ENCODE measurements at places on chromosomes 1 and 21.

DNA sequence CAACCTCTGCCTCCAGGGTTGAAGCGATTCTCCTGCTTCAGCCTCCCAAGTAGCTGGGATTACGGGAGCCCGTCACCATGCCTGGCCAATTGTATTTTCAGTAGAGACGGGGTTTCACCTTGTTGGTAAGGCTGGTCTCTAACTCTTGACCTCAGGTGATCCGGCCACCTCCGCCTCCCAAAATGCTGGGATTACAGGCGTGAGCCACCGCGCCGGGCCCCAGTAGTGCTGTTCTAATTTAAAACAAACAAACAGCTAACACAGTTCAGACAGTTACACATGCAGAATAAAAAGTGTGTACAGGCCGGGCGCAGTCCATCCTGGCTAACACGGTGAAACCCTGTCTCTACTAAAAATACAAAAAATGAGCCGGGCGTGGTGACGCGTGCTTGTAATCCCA is 35.6 kb upstream of the OPRD1 start:
- DNase-seq, result no peak

DNA sequence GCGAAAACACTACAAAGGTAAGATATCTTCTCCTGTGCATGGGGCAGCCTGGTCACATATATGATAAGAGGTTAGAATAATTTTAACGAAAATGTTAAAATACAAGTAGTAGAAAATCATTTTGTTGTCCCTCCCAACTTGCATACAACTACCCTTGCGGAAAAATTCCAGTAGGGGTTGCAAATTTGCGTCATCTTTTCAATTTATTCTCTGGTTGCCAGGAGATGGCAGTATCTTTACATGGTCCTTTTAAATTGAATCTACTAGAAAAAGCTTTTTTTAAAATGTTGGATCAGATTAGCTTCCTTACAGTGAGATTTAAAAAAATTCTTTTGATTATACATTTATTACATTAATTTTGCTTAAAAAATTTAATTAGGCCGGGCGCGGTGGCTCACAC is 10.9 kb downstream of the S100PBP start:
- peak; percentile 32 for DNase-seq

DNA sequence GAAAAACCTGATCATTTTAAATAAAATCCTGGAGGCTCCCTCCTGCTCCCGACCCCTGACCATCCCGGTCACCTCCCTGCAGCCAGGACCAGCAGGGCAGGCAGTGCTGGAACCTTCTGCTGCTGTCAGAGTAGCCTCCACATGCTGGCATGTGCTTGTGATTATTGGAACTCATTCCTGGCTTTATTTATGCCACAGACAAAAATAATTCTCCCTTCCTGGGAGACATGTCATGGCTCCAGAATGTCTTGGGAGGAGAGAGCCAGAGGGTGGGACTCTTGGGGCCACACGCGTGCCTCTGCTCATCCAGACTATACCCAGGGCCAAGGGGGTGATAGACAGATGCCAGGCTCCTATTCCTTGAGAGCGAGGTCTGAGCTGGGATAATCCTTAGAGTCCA is 183.6 kb upstream of the RAB4A start:
- DNase-seq, result no peak

DNA sequence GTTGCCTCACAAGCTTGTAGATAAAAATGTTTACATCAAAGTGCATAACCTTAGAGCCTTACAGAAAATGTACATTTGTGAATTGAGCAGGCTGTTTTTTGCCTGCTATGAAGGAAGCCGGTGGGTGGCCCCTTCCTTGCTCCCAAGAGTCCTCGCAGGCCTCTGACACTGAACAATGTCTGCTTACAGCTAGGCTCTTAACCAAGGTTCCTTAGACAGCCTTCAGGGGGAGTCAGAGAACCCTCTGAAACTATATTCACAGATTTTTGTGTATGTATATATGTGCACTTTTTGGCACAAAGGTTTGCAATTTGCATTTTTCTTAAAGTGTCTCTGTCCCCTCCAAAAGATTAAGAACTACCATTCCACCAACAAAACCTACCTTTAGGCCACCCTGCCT is 282.6 kb downstream of the BARHL2 start:
- DNase-seq, result peak; percentile 34

DNA sequence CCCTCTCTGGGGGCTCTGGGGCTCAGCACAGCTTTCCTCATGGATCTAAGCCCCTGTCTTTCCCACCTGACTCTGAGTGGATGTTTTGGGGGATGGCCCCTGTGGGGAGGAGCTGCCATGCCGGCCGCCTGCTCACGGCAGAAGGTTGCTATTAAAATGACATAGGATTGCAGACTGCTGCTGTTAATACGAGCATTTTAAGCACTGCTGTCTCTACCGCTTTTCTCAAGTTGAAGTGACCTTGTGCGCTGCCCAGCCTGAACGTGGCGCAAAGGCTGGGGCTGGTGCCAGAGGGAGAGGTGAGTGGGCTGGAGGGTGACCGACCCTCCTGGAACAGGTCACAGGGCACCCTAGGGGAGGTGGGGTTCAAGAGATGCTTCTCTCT is 58.4 kb downstream of the DISP3 start:
- peak; percentile 57 for DNase-seq

DNA sequence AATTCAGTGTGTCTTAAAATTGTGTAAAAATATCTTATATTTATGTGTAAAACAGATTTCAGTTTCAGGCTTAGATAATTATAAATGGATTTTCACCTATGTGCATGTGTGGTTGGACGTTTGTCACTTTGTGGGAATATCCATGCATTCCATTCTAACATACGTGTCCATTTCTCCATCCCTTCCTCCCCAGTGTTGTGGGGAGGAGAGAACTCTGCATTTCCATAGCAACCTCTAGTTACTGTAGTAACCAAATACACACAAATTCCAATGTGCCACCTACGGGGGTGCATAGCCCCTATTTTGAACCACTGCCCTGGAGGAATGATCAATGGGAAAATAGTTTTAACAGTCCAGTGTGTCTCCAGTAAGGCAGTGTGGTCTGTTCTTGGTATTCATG is 79.0 kb downstream of the RASAL2 start:
- DNase-seq, result no peak

DNA sequence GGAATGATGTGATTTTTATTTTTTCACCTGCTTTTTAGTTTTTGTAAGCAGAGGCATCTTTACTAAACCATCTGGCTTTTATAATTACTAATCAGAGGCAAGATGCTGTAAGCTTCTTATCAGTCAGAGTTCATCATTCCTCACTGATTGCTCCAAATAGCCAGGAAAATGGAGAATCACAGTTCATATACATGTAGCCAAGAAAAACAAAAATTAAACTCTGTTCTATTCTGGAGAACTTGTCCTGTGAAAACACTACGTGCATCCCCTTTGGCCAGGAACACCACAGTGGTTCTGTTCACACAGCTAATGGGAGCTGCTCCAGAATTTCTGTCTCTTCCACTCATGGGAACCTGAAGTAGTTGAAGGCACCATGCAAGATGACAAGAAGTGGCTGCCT is 725.5 kb upstream of the CHRM3 start:
- no peak for DNase-seq

DNA sequence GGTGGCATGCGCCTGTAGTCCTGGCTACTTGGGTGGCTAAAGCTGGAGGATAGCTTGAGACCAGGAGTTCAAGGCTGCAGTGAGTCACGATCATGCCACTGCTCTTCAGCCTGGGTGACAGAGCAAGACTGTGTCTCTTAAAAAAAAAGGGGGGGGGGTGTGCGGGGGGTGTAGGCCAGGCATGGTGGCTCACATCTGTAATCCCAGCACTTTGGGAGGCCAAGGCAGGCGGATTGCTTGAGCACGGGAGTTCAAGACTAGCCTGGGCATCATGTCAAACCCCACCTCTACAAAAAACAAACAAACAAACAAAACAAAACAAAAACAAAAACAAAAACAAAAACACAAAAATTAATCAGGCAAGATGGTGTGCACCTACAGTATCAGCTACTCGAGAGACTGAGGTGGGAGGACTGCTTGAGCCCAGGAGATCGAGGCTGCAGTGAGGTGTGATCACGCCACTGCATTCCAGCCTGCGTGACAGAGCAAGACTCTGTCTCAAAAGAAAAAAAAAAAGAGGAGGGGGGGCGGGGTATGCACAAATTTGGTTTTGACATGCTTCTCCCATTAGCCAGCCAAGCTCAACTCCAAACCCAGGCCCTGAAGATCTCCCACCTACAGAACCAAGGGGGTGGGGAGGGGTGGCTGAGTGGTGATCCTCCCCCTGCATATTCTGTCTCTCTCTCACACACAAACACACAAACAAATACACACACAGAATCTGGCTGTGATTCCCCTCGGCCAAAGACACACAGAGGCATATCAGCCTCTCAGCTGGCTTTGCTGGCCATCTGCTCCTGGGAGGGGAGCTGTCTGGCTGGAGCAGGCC is 3.1 kb downstream of the PTAFR start:
- DNase-seq, result peak; percentile 81

DNA sequence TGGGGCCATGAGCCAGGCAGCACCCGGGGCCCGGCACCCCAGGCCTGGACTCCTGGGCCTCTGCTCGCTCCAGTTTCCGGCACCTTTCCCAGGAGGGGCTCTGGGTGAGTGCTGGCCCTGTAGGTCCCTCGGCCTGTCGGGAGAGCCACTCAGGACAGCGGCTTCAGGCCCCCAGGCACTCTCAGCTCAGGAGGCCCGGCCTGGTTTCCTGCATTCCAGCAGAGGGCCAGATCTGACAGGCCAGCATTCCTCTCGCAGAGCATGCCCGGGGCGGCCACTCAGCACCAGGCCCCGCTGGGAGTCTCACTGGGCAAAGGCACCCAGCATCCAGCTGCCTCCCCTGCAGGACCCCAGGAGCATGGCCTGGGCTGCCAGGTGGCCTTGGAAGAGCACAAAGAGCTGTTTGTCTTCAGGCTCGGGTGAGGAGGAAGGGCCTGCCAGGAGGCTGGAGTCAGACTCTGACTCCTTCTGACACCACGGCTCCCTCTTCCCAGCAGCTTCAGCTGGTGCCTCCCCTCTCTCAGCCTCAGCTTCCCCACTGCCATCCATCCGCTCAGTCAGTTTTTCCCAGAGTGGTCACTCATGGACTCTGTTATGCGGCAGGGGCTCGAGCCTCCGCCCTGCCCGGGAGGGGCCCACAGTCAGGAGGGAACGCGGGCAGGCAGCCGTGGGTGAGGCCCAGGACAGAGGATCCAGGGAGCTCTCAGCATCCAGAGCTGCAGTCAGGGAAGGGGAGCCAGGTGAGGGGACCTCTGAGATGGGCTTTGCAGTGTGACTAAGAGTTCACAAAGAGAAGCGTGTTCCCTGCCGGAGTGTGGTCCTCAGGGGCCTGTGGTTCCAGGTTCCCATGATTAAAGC is 51.7 kb downstream of the WNT9A start:
- DNase-seq, result no peak

GRCh38 chr1:200888349-200888838 is 6.3 kb upstream of the INAVA start:
- no peak for DNase-seq

GRCh38 chr1:25018110-25018735 is 88.1 kb upstream of the RUNX3 start:
- no peak for DNase-seq

DNA sequence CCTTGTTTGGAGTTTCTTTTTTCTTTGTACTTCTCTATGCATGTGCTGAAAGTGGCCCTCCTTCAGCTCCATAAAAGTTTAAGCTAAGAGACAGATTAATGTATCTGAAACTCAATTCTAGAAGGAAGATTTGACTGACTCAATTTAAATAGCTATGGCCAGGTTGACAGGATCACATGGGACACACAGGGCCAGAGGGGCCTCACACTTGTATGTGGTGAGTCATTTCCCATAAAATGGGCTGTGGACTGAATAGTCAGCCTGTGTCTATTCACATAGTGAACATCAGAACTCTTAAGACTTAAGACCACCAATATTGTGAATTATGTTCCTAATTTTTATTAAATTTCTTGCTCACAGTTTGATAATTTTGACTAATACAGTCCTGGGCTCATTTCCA is 45.7 kb upstream of the DEPDC1 start:
- no peak for DNase-seq

GRCh38 chr1:57350610-57351009 is 73.2 kb downstream of the DAB1 start:
- no peak for DNase-seq

DNA sequence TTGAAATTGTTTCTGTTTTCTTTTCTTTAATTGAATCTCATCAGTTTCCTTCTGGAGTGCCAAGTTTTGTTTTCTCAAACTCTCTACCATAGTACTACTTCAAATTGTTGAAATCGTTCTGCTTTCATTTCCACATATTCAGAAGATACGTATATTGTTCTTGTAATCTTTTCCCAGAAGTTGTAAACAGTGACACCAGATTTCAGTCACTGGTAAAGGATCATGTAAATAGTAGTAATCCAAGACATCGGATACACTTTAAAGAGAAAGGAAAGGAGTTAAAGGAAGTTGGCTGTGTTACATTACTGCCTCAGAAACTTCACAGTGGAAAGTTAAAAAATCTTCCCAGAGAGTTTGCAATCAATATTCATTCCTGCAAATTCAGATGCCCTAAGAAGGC is 67.5 kb downstream of the RGL1 start:
- no peak for DNase-seq

GRCh38 chr21:42291751-42292562 is 23.3 kb downstream of the TFF3 start:
- DNase-seq, result no peak

DNA sequence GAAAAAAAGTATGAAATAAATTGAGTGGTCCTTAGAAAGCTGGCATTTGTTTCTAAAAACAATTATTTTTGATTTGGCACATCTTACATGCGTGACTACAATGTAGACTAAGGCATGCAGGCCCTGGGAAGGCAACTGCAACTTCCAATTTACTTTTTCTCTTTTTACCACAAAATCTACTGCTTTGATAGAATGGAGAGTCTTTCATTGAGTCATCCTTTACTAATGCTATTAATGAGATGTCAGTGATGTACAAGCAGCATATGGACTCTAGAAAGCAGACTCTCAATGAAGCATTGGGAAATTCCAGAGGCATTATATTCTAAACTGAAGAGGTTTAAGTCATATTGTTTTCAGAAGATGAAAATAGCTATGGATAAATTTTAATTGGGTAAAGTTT is 29.6 kb upstream of the PRRX1 start:
- DNase-seq, result no peak

GRCh38 chr1:181514298-181515290 is 31.3 kb downstream of the CACNA1E start:
- no peak for DNase-seq

DNA sequence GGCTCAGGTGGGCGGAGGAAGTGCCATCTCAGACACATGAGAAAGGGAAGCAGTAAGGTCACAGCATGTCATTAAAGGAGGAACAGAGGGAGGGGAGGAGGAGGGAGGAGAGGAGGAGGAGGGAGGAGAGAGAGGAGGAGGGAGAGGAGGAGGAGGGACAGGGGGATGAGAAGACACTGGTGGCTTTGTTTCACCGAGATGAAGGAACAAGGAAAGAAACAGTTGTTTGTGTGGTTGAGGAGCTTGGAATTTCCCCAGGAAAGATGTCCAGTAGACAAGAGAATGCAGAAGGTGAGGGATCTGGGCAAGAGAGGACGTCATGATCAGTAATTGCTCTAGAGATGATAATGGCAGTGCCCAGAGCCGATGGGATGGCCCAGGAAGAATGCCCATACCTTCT is 97.7 kb downstream of the AJAP1 start:
- DNase-seq, result no peak

GRCh38 chr1:42739753-42740700 is at the start of gene CLDN19:
TSS of gene CLDN19 (minus strand) at chr1:42740236. CDS start at chr1:42740063, 173 bp downstream.
- peak; percentile 96 for DNase-seq
